SW 1271 (cell line): ENCODE measurements at places on chromosomes 1 and 21.
A peak's percentile ranks its signal among the peaks of the same experiment; 100 is the strongest.

- DNase-seq = no peak
Measured at GRCh38 chr21:45330075-45330781, 42.5 kb upstream of the POFUT2 start.

- DNase-seq = no peak
Measured at GRCh38 chr1:21653744-21654100, 15.4 kb downstream of the RAP1GAP start.

DNA sequence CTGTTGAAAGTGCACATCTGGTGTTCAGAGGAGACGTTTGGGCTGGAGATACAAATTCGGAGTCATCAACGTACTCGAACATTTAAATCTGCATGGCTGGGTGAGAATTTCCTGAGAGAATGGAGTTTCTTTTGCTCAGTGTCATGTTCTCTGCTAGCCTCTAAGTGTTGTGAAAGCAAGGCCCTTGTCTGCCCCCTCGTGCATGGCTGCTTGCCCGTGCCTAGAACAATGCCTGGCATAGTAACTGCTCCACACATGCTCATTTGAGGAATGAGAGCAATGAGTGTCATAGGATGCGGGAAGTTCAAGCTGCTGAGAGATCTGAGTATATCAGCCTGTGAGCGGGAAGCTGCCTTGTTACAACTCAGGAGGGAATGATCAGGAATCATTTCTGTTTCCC, 171.1 kb upstream of the CSF3R start:
- DNase-seq = no peak

DNA sequence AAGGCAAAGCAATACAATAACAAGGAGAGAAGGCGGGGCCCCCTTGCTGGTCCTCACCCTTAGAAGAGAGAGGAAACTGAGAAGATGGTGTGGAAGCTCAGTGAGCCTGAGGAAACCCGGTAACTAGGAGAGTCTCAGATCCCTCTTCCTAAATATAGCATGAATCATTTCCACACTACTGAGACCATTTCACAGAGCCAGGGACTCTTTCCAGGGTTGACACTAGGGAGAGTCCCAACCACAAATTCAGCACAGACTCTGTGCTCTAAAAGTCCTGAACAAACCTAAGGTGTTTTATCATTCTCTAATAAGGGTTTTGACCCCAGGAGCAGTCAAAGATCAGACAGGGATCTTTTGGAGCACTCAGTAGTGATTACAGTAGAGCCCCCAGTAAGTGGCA, 647.7 kb downstream of the KCNT2 start:
- no peak for DNase-seq

DNA sequence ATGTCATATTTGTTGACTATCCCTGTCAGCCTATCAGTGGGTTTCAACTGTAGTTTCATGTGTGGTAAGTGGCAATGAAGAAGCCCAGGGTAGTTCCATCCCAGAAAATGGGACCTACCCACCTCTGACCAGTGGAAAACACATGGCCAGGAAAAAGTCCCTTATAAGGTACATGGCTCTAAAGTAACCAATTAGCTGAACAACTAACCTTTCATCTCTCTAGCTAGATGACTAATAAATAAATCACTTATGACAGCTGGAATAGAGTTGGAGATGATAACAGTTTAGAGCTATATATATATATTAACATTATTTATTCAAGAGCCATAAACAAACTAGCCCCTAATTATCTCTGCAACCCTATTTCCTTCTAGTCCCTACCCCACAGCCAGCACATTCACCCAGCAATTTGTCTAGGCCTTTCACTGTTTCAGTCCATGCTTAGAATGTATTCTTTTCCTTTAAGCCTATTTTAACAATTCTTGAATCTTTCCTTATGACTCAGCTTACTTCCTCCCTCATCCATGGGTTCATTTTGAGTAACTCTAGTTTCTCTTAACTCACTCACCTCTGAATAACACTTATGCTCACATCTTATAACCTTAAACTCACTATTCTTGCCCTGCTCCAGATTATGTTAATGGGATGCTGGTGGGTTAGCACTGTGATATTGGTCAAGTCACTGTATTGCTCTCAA, 83.7 kb downstream of the TNFSF18 start:
- no peak for DNase-seq

DNA sequence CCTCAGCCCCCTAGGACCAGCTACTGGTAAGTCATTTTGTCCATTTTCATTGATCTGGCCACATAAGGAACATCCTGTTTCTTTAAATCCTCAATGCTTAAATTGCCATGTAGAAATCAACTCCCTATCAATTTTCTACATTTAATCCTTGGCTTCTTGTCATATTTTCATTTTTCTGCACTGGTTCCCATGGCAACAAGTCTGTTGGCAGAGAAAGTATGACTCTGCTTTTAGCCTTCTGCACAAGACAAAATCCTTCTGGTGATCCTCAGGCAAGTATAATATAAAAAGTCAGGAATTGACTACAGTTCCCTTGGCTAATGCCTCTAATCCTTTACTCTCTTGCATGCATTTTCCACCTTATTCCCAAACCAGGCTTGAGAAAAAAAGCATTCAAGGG, 65.0 kb downstream of the LRRC40 start:
- DNase-seq = no peak

GRCh38 chr1:15950763-15951295, 25.1 kb downstream of the ZBTB17 start:
- no peak for DNase-seq

DNA sequence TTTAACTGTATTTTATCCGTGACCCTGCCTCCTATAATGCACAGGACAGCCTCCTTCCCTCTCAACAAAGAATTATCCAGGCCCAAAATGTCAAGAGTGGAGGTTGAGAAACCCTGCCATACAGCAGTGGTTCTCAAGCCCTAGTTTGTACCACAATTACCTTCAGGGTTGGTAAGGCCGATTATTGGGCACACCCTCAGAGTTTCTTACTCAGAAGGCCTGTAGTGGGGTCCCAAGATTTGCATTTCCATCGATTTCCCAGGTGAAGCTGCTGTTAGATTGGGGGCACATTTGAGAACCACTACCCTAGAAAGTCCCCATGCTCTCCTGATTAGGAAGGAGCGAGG, 400 bp upstream of the PGBD2 start:
- no peak for DNase-seq

- DNase-seq = no peak
Measured at GRCh38 chr21:36423771-36424433, 38.7 kb downstream of the CHAF1B start.

- no peak for DNase-seq
Measured at GRCh38 chr21:27320868-27321267, 354.0 kb upstream of the ADAMTS5 start.

DNA sequence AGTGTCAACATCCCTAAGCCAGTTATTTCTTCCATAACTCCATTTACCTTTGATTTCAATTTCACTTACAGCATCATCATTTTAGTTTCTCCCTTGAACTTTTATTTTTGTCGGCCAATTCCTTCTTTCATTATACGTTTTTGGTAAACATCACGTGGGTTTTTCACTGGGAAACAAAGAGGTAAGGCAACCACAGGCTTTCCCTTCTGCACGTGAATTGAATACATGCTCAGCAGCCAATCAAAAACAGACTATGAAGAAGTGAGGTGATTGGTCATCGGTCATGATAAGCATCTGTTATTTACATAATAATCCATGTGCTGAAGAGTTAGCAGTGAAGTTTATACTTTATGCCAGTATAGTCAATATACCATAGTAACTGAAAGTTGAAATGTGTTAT, 98.7 kb downstream of the NCAM2 start:
- no peak for DNase-seq

GRCh38 chr1:240998024-240998423, 359.0 kb downstream of the RGS7 start:
- no peak for DNase-seq

DNA sequence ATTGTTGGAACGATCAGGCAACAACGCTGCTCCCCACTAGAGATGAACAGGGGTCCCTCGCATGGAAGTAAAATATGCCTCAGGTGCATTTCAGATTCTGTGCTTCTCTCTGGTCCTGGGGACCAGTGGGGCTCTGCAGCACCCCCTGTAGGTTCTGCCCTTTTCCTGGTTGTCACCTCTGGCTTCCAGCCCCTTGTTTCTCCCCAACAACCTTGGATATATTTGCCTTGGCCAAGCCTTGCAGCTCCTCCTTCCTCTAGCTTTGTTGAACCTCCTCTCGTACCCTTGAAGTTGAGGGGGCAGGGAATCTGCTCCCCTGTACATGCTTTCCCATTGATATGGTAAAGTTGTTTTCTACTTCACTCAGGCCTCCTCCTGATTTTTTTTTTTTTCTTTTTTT, 5.4 kb upstream of the RGSL1 start:
- no peak for DNase-seq

DNA sequence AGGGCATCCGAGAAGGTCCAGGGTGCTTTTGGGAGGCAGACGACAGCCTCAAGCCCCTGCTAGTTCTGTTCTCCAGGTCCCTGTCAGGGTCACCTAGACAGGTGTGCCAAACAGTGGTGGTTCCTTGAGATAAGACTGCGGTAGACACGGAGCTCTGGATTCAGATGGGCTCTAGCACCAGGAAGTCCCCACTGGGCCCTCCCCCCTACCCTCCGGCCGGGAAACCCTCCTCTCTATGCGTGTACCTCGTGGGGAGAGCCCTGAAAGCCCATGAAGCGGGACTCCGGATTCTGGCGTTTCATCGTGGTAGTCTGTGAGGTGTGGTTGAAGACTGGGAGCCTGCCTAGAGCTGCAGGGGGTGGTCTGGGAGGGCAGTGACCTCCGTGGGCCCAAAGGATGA, 2.1 kb upstream of the KCNA2 start:
- no peak for DNase-seq

- no peak for DNase-seq
Measured at GRCh38 chr1:25704267-25704691, 87.7 kb downstream of the MAN1C1 start.

DNA sequence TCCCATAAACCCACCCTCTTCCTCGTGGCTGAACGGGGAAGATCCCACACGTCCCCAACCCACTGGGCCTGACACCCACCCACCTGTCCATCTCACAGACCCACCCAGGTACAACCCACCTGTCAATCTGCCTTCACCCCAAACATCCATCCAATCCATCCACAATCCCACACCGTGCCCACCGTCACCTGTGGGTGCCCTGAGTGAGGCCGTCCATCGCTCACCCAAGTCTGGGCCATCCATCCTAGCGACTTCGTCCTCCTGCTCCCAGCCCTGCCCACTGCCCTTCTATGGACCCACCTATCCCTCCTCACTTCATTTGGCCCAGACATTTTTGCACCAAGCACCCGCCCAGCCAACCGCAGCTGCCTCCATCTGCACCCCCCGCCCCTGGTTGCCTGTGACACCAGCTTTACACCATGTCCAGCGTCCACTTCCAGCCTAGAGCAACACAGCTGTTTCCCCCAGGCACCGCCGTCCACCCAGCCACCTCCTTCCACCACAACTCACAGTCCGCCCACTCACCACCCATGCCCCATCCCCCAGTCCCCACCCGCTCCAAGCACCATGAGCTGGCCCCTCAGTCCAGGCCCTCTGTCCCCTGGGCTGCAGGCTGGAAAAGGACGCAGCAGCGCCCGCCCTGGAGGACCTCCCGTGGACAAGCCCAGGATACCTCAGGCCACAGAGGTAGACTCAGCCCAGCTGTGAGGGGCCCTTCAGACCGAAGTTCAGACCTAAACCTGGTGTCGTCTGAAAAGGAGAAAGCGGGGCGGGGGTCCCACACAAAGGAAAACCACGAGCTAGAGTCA, 7.7 kb downstream of the TTLL10 start:
- DNase-seq = no peak

DNA sequence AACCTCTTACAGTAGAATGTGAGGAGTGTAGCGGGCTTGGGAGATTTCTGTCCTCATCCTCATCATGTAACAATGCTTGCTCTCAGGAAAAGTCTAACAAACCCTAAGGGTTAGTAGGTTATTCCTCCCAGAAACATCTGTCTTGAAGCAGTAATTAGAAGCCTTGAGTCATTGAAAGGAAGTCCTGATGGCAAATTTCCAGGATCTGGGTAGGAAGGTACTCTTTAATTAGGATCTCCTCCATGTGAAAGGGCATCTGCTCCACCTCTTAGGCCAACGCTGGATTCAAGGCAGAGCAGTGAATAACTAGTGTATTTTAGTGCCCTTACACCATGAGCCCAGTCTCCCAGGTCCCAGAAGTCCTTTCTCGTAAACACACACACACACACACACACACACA, 106.6 kb upstream of the BARHL2 start:
- no peak for DNase-seq

DNA sequence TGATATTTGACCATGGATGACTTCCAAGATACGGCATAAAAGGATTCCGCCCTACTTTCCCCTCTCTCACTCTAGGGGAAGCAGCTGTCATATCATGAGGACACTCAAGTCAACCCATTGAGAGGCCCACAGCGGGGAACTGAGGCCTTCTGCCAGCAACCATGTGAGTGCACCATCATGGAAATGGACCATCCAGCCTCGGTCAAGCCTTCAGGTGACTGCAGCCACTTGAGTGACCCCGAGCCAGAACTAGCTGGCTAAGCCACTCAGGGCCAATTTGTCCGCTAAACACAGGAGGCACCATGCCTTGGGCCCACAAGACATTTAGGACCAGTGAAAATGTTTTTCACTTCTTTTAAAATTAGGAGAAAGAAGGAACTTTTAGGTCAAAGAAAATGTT, 11.1 kb upstream of the GJB5 start:
- DNase-seq = no peak

- DNase-seq = no peak
Measured at GRCh38 chr1:67764633-67765032, 68.6 kb downstream of the GNG12 start.

DNA sequence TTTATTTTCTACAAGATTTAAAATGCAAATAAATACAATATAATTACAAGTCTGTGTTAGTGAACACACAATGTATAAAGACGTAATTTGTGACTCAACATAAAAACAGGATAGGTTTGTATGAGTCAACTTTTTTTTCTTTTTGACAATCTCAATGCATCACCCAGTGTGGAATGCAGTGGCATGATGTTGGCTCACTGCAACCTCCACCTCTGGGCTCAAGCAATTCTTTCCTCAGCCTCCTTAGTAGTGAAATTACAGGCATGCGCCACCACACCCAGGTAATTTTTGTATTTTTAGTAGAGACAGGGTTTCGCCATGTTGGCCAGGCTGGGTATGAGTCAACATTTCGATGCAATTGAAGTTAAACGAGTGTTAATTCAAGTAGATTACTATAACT, 5.9 kb upstream of the SPRR2E start:
- peak; percentile 63 for DNase-seq

GRCh38 chr1:19720973-19721372, 56.3 kb downstream of the HTR6 start:
- DNase-seq = no peak

DNA sequence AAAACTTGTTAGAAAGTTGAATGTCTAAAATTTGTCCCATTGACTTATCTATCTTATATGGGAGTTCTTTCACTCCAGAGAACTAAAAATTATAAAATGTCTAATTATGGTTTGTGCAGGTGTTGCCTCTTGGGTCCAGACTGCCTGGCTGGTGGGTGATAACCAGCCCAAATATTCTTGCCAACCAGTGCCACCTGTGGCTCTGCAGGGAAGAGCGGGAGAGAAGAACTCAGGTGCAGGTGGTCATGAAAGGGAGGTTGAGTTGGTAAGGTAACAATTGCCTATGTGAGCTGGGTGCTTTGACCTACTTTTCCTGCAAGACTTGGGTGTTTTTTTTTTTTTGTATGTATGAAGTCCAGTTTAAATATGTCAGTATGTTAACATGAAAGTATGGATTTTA, 10.2 kb downstream of the RPS6KC1 start:
- DNase-seq = no peak
